Spinal cord (tissue), 10 donors: ENCODE measurements at places on chromosomes 3 and 15.

DNA sequence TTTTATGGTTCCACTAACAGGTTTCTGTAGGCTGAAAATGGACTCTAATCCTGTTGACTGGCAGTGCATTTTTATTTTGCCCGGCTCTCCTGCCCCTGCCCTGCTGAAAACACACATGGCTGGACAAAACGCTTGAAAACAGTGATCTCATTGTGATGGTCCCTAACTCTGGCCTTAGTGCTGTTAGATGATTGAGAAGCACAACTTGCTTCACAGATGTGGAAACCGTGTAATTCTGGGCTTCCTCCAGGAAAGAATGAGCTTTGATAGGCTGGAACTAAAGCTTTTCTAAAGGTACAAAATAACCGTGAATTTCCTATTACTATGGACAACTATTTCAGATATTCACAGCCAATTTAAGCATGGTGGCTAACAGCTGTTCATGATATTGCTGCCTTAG is 121.4 kb downstream of the VGLL3 start:
- DNase-seq, result no peak

- no peak for DNase-seq
Observed at GRCh38 chr3:49120096-49120437, 556 bp downstream of the USP19 start.

- DNase-seq, result no peak
Observed at GRCh38 chr15:57114070-57114469, 195.6 kb downstream of the TCF12 start.

- no peak for DNase-seq
Observed at GRCh38 chr3:62987721-62988120, 112.5 kb upstream of the CADPS start.

- no peak for DNase-seq
Observed at GRCh38 chr15:99017322-99017701, 9.7 kb upstream of the PGPEP1L start.

DNA sequence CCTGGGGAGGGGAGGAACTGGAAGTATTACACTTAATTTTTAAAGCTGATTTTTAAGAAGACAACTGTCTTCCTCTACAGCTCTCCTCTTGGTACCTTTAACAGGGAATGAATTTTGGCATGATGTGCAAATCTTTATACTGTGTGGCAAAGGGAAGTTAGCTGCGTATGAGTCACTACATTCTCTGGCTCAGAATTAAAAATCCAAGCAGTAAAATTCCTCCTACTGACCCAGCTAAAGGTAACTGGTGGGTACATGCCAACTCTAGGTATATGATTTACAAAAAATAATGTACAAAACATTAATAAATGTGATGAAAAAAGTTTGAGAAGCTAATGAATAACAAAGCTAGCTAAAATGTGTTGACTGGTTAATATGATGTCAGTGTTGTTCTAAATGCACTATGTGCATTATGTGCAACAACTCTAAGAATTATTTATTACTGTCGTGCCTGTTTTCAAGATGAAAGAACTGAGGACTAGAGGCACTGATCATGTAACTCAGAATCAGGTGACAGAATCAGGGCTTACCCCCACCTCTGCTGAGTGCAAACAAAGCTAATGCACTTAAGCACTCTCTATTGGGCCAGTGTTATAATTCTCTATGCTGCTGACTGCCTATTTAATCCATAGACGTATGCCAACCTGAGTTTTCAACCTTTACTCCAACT is 194.7 kb upstream of the CADPS start:
- DNase-seq, result no peak

DNA sequence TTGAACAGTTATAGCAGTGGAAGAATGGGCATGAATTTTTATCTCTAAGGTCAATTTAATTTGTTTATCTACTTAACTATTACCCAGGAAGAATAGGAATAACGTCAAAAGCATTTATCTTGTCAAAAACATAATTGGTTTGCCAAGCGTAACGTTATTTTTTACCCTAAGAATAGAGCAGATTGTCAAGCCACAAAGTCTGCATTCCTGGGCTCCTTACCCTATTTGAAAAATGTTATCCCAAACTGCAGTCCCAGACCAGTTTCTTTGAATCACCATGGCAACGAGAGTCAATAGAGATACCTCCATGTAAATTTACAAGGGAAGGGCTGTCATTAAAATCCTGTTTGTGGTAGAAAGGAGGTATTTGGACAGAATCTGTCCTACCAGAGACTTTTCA is 61.1 kb downstream of the CPNE4 start:
- DNase-seq, result peak; percentile 51

DNA sequence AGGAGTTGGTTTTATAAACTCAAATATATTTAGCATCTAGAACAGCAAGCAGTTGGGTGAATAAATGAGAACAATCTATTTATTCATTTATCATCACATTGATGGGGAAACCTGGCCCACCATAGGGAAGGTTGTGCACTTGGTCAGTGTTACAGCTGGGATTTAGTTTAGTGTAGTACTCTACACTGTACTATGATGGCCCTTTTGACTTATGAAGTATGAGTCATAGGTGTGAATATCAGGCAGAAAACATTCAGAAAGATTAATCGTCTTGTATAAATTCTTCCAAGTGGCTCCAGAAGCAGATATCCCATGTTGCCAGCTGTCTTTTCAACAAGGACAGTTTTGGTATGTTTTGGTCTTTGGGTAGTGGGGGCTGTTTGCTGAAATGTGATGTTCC is 38.0 kb downstream of the BBS4 start:
- DNase-seq, result no peak

DNA sequence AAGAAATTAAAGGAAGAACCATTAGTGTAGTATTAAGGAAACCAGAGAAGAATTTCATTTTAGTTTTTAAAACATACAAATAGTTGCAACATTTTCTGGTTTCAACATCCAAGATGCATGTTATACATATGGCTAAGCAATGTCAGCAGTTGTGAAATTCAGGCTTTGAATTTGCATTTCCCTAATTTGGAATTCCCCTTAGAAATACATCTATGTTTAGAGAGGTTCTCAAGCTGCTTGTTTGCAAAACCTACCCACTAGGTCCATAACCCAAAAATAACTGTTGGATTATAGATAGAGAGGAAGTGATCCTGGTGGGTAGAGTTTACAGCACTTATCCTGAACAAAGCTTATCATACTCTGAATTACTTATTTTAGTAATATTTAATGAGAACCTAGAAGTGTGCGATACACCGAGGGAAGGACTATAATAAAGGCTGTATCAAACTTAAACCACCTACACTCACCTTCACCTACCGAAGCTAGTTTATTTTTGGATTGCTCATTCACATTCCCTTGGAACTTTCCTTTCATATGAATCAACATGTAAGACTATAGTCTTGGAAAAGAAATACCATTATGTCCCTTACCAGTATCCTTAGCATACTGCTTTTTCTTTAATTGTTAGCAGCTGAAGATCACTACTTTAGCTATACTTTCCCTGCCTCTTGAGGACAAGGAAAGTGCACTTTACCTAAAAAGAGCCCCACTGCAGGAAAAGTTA is 60.6 kb downstream of the CHAC1 start:
- no peak for DNase-seq

- DNase-seq, result no peak
Observed at GRCh38 chr3:143604402-143605185, 243.7 kb downstream of the SLC9A9 start.

GRCh38 chr3:31882431-31882830 is 98.6 kb downstream of the OSBPL10 start:
- no peak for DNase-seq

- no peak for DNase-seq
Observed at GRCh38 chr15:100558771-100559254, 30.1 kb upstream of the CERS3 start.

GRCh38 chr3:138678086-138678485 is 69.5 kb downstream of the FAIM start:
- DNase-seq, result no peak

DNA sequence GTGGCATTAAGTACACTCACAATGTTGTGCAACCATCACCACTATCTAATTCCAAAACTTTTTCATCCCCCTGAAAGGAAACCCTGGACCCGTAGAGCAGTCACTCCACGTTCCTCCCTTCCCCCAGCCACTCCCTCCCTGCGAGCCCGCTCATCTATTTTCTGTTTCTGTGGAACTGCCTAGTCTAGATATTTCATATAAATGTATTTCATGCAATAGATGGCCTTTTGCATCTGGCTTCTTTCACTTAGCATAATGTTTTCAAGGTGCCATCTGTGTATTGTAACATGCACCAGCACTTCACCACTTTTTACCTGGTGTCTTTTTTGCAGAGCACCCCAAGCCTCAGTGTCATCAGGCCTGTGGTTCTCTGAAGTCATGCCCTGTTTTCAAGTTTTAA is 10.7 kb downstream of the CGNL1 start:
- no peak for DNase-seq
